Activated T-helper 17 cell treated with anti-CD3 and anti-CD28 coated beads, Interleukin-2, amount 50 U/mL, for 72 hours (primary cell): ENCODE measurements at places on chromosomes 6 and 20.

DNA sequence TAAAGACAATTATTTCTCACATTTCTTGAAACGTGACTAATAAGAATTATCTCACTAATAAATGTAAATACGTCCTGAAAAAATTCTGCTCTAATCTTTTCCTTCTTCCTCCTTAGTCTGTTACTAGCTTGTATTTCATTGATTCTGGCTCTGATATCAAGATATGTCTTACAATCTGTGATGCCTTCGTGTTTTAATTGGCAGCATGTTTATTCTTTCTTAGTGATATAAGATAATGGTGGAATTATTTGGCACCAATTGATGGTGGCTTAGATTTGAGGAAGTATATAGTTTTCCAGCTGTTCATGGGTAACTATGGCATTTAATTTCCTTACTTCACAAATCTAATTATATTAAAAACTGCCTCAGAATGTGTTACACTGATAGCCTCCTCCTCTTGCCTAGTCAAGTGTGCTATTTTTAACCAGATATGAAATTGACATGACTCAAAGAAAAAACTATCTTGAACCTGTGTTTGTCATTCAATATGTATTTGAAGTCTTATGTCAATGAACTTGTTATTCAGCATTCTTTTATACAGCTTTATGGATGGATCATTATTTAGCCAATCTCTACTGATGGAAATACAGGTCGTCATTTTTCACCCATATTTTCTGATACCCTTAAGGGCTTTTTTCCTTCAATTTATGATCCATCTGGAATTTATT is 5.3 kb downstream of the CCNC start:
- no peak for ATAC-seq

- no peak for ATAC-seq
These were observed 259.6 kb downstream of the FOXC1 start for GRCh38 chr6:1869308-1869707.

DNA sequence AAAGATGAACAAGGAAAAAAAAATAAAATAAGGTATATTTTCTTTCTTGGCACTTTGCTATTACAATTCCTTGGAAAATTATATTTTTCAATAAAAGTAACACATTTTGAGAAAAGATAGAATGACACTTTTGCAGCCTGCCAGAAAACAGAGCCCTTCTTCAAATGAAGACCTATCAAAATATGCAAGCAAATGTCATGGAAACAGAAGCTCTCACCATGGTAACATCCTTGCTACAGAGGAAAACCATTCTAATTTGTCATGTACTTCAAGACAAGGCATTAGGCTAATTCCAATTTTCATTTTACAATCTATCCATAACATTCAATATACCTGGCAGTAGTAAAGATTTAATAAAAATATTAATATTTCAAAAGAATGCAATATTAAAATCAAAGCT is 177.9 kb downstream of the RNGTT start:
- ATAC-seq = no peak

DNA sequence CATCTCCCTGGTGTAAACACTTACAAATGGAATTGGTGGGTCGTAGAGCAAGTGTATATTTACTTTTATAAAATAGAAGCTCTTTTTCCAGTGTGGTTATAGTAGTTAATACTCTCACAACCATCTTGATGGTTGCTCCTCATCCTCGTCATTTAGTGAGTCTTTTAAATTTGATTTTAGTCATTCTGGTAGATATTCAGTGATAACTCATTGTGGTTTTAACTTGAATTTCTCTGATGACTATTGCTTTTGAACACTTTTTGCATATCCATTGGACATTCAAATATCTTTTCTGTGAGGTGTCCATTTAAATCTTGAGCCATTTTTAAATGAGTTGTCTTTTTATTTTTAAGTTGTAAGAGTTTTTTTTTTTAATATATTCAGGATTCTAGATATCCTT is 189.2 kb upstream of the PHACTR1 start:
- no peak for ATAC-seq

- ATAC-seq = peak; percentile 73
These were observed 140.9 kb downstream of the LPA start for GRCh38 chr6:160523223-160523622.

GRCh38 chr6:27962506-27962905 is 5.5 kb downstream of the OR2B6 start:
- ATAC-seq = no peak

DNA sequence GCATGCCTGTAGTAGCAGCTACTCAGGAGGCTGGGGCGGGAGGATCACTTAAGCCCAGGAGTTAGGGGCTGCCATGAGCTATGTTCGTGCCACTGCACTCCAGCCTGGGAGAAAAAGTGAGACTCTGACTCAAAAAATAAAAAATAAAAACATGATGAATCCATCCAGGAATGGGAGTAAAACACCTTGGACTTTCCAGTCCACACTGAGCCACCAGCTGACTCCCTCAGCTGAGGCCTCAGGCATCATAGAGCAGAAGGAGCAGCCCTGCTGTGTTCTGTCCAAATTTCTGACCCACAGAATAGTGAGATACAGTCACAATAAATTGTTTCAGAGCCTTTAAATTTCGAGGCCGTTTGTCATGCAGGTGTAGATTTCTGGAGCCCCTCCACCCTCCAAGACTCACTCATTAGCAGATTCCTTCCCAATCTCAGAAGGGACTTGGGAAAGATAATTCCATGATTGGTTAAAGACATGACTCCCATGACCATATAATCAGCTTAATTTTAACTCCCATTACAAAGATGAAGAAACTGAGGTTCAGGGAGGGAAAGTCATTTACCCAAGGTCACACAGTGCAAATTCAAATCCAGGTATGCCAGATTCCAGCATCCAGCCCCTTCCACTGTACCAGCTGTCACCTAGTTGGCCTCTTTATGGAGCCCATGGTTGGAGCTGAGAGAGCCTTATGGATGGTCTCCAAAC is 9.0 kb upstream of the MMP9 start:
- ATAC-seq = no peak

DNA sequence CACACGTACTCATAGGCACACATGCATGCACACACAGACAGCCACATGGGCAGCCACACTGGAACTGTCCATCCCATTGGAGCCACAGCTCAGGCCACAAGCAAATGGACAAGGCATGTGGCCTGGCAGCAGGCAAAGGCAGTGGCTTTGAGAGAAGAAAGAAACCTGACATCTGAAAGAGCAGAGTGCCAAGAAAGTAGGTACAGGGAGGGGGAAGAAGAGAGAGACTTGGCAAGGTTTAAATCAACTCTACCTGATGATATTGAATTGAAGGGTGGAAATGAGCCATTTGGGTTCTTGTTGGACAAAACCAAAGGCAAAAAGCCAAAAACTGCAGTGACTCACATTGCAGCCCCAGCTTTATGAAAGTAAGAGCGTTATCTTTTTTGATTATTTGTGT is 142.7 kb downstream of the PCSK2 start:
- ATAC-seq = no peak

DNA sequence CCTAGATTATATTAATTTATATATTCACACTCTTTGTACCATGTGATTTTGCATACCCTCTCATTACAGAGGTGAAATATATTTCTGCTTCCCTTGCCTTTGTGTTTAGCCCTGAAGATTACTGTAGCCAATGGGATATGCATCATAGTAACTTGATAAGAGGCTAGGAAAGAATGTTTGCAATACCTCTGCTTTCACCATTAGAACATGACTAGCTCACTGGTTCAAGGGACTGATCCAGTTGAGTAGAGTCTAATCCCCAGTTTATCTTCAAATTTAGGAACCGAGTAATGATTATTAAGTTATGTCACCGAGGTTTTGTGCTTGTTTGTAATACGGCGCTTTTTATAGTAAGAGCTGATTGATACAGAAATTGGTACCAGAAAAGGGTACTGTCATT is 552.6 kb upstream of the GJE1 start:
- no peak for ATAC-seq

- no peak for ATAC-seq
These were observed 124.7 kb upstream of the SASH1 start for GRCh38 chr6:148217921-148218320.

DNA sequence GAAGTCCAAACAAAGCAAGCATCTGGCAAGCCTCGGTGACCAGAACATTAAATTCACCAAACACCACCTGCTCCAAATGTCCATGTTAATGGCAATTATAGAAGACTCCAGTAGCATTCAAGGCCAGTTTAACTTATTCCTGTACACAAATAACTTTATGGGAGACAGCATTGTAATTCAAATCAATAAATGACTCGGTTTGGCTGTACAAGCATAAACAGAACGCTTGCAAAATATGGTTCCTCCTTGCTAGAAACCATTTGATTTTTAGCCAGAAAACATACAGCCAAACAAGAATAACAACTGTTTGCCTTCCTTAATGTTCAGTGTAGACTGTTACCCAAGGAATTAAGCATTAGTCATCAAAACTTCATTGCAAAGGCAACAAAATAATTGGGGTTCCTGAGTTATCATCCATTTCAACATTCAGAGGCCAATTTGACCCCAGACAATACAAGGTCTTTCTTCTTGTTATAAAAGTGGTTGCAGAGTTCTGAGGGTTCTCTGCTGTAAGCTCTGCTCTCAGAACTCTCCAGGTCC is 125.1 kb downstream of the BFSP1 start:
- no peak for ATAC-seq

DNA sequence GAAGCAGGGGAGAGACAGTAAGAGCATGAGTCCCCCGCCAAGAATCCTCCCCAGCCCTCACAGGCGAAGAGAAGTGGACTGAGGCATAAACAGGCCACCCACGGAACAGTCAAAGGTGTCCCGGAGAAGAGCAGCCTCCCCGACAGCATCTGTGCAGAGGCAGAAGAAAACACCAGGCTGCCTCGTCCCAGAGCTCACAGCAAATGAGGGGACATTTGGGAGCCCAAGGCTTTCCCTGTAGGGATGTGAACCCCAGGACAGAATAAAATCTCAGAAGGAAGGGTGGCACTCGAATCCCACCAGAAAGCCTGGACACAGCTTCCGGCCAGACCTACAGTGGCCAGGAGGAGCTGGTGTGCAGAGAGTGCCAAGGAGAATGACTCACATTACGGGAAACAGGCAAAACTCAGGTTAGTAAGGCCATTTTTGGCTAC is 90.4 kb downstream of the DLL1 start:
- no peak for ATAC-seq

DNA sequence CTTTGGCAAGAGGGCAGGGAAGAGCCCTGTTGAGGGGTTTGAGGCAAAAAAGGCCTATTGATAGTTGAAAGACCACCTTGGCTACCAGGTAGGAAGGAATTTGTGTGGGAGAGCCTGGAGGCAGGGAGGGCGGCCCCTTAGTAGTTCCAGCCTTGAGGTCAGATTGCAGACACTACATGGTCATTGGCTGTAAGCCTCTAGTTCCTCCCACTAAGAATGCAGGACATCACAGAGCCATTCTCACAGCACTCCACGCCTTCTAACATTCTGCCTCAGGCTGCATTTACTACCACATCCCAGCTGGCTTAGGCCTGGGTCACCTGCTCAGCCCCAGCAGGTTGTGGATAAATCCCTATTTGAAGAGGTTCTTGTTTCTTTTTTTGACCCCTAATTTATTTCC is 91.0 kb upstream of the SNX9 start:
- ATAC-seq = no peak

DNA sequence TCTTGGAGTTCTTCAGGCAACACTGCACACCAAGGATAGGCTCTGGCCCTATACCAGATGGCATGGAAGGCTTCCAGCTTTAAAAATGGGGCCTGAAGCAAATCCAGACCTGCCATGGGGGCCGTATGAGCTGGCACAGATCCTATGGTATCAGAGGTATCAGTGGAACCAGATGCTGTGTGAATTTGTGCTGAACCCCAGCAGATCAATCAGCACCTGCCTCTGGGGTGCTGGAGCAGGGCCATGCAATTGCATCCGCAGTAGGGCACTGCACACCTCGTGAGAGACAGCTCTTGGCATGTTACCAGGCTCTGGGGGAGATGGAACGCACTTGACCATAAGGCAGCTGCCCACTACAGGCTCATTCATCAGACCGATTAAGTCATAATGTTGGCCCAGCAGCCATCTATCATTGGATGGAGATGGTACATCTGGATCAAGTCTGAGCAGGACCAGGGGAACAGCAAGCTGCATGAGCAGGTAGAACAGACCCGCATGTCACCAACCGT is 221.5 kb downstream of the MYLK4 start:
- ATAC-seq = no peak

DNA sequence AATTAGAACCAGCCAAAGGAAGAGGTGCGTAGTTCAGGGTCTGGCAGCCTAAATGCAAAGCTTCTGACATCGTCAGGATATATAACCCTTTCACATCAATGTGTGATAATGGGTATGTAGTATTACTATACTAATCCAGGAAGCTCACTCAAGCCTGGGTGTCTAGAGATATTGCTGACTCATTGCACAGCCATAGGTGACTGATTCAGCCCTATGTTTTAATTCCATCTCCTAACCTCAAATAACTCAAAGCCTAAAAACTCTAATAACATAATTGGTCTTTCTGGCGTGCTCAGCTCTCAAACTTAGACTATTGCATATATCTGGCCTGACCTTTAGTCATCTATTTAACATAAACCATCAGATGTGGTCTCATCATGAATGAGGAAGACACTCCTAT is 658.4 kb downstream of the TBC1D32 start:
- no peak for ATAC-seq

- peak; percentile 75 for ATAC-seq
These were observed at the start of gene PROCR for GRCh38 chr20:35171753-35172433. Gene PROCR, plus strand, starts transcription at chr20:35172072. Its CDS starts 83 bp downstream, at chr20:35172155.

GRCh38 chr6:133886104-133886775 is 2.7 kb upstream of the TCF21 start:
- no peak for ATAC-seq

DNA sequence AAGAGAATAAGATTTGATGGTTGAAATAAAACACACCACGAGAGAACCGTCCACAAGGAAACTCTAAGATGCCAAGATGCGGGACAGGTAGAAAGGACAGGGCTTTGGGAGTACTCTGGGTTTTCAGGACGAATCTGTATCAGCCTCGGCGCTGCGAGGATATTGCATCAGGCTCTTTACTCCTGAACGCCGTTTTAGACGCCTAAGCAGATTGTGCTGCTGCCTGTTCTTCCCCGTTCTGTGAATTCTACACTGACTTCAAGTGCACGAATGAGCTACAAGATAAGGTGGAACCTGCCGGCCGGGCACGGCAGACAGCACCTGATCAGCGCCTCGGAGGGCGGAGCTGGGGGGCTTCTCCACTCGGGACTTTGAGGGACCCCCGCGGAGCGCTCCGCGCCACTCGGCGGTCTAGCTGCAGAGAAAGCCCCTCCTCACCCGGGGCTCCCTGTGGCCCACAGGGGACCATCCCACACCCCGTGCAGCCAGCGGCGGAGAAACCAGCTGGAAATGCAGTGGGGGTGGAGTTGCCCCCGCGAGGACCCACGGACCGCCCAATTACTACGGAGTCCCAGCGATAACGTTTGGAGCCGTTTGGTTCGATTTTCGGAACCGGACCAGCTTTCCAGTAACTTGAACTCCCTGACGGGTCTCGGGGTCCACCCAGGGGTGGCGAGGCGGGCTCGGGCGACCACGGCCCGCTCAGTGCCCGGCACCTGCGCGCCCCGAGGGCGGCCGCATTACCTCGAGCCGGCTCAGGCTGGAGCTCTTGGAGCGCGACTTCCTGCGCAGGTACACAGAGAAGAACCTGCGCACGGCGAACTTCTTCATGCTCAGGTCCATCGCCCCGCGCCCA is 646 bp downstream of the RPS6KA2 start:
- ATAC-seq = peak; percentile 4

GRCh38 chr6:36692220-36692619 is 5.4 kb upstream of the RAB44 start:
- peak; percentile 64 for ATAC-seq

- no peak for ATAC-seq
These were observed at the start of gene BTBD3 for GRCh38 chr20:11917663-11918062. Gene BTBD3, plus strand, starts transcription at chr20:11917893. Its CDS starts 383 bp downstream, at chr20:11918276.
